ENCODE measurements at places on chromosomes 2 and 18.

DNA sequence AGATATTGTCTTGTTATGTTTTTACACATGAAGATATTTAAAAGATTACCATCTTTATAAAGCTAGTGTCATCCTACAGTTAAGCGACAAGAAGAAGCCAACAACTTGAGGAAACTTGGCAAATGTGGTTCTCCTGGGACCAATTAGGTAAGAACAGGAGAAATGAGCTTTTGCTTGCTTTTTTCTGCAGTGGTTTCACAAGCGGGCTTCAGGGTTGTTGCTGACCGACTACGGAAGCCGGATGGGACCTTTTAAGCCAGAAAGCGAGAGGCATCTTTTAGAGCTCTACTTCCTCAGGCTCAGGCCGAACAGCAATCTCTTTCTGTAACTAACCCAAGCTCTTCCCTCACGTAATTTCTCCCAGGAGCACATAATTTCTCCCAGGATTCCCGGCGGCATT is 256.5 kb downstream of the CNTNAP5 start:
- no peak for DNase-seq

GRCh38 chr2:34031097-34031496 is 432.0 kb upstream of the FAM98A start:
- DNase-seq = no peak

DNA sequence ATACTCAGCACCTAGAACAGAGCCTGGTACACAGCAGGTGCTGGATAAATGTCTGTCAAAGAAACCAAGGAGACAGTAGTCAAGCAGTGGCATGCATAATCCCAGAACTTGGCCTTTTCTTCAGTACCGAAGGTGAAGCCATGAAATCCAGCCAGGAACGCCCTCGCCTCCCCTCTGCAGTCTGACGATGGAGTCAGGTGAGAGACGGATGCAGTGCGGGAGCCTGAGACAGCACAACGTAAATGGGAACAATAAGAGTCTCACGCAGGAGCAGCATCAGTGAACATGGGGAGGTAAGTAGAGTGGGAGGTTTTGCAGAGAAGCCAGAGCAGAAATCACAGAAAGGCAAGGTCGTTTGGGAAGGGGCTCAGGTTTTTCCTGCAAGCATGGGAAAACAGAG is 389.3 kb upstream of the MYT1L start:
- no peak for DNase-seq

DNA sequence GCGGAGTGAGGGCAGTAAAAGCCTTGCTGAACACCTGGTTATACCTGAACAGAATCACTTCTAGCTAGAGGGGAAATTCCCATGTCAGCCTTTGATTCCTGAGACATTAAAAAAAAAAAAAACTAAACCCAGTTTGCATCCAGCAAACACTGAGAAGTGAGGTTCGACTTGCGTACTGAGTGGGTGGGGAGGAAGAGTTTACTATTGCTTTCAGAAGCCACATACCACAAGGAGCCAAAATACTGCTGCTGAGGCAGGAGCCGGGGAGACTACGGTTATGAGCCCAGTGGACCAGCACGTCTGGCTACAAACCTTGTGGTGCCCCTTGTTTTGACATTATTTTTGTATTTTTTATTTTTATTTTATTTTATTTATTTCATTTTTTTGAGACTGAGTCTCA is 2.7 kb downstream of the COLEC11 start:
- no peak for DNase-seq

DNA sequence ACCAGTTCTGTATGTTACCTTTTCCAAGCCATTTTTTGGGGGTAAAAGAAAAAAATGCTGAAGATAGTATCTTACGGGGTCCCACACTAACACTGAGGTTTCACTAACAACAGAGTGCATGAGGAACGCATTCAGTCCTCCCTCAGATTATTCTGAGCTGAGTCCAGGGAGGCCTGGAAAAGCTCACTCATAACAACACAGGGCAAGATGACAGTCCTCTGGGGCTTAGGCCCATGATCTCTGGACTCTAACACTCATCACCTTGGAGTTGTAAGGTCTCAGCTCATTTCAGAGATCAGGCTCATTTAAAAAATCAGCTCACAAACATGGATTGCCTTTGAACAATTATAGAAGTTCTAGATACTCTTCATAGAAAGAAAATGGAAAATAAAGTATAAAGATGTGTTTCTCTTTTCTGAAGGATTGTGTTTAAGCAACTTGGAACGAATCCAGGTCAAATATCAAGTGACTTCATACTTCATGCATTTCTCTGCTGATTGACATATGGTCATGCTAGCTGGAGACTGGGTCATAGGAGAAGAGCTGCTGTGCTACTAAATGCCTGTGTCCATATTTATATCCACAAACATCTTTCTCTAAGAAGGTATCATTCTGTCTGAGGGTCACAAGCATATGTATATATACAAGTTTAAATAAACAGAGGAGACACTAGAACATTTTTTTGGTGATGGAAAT is 265.8 kb downstream of the ALK start:
- DNase-seq = peak; percentile 27

- no peak for DNase-seq
Observed at GRCh38 chr18:74137920-74138538, 9.6 kb downstream of the FBXO15 start.

GRCh38 chr2:6750411-6751158 is 115.1 kb downstream of the CMPK2 start:
- peak; percentile 27 for DNase-seq

DNA sequence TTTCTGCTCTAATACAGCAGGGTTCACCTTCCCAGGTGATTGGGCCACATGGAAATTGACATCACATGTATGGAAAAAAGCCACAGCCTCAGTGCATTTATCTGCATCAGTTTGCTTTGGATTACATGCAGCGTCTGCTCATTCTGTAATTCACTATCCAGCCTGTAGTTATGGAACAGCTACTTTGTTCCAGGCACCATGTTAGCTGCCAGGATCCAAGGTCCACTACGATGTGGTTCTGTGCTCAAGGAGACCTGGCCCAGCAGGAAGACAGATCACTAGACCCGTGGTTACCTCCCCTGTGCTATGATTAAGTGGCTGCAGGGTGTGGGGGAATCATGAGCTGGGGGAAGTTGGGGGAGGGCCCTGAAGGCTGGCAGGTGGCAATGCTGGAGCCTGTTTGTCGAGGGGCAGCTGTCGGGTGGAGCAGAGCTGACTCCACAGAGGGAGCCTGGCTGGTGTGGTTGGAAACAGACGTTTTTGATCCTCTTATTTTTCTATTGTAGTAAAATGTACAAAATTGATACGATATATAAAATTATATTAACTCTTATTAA is 58.6 kb downstream of the TSHZ1 start:
- no peak for DNase-seq

GRCh38 chr2:28311660-28312249 is 80.9 kb upstream of the FOSL2 start:
- DNase-seq = no peak

GRCh38 chr2:8488001-8488738 is 193.7 kb upstream of the ID2 start:
- DNase-seq = no peak

- DNase-seq = no peak
Observed at GRCh38 chr2:108988796-108989713, at the start of gene EDAR. Gene EDAR, minus strand, starts transcription at chr2:108989220. Its CDS starts 58,206 bp downstream, at chr2:108931014.

GRCh38 chr2:24409171-24409570 is 48.8 kb upstream of the ITSN2 start:
- DNase-seq = no peak

DNA sequence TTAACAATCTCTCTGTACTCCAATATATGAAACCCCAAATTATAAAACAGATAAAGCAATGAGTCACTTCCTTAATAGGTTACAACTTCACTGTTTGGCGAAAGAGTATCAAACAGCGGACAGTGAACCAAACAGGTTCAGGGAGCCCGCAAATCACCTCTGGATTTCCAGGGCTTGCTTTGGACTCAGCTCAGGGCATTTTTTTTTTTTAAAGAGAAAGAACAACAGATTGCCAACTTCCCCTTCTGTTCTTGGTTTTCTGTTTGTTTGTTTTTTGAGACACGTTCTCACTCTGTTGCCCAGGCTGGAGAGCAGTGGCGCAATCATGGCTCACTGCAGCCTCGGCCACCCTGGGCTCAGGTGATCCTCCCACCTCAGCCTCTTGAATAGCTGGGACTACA is 52.7 kb downstream of the ABCB11 start:
- DNase-seq = no peak

- DNase-seq = no peak
Observed at GRCh38 chr2:182586426-182586825, 129.6 kb upstream of the DNAJC10 start.

GRCh38 chr2:130251873-130252620 is 53.8 kb upstream of the TUBA3E start:
- no peak for DNase-seq

GRCh38 chr18:62904396-62905285 is 189.3 kb downstream of the PHLPP1 start:
- DNase-seq = no peak

GRCh38 chr18:14921547-14921946 is 173.6 kb downstream of the ANKRD30B start:
- DNase-seq = no peak

DNA sequence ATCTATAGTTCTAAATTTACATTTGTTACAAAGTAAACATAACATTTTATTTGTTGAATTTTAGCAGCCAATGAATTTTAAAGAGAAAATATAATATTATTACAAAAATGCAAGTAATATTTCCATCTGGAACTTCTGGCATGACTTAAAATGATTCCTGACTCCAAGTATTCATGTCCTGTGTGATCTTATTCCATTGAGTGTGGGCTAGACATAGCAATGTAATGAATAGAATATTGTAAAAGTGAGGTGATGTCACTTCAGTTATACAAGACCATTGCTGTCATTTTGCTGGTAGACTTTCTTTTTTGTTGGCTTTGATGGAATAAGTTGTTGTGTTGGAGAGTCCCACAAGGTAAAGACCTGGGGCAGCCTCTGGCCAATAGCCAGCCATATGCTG is 912.2 kb upstream of the PIK3C3 start:
- peak; percentile 3 for DNase-seq

DNA sequence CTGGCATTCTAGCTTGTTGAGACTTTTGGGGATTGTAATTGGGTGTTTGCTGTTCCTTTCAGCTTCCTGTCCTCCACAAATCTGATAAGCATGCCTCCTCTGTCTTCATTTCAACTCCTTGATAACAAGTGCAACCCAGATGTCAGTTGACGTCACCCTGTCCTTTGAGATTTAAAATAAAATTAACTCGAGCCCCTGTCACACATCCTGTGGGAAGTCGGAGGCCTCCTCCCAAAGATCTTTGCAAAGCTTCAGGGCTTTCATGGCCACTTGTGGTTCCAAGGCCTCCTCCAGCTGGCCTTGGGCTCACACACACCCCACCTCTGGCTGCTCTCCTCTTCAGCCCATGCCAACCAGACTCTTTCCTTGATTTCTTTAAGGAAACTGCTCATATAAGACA is 69.9 kb upstream of the ITGA6 start:
- DNase-seq = no peak

GRCh38 chr2:181805228-181806038 is 86.1 kb upstream of the ITPRID2 start:
- peak; percentile 92 for DNase-seq

GRCh38 chr2:8132879-8133278 is 549.0 kb upstream of the ID2 start:
- no peak for DNase-seq

GRCh38 chr2:150126143-150126740 is 361.2 kb downstream of the RND3 start:
- no peak for DNase-seq

- DNase-seq = no peak
Observed at GRCh38 chr2:232126301-232127099, 165.0 kb downstream of the DIS3L2 start.

- DNase-seq = no peak
Observed at GRCh38 chr2:44582363-44583008, 220.7 kb downstream of the CAMKMT start.

- DNase-seq = no peak
Observed at GRCh38 chr2:217158928-217159327, 299.1 kb upstream of the TNP1 start.

DNA sequence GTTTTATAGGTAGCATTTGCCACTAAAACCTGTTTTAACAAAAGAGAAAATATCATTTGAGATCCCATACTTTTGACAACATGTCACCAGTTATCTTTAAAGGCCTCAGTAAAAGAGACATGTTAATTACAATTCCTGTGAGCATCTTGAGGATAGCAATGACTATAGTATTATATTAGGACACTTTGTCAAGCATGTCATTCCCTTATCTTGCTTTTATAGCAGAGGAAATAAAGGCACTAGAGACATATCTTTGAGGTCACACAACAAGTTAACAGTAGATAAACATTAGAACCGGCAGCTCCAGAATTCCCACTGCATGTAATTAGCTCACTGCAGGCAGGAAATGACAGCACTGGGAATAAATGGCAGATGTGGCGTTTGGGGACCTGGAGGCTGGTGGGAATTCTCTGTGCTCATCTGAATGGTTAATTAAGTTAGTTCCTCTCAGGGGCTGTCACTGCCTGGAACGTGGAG is 25.9 kb downstream of the LYPD6B start:
- DNase-seq = peak; percentile 57

GRCh38 chr18:55551227-55551626 is 36.8 kb downstream of the TCF4 start:
- DNase-seq = no peak

- DNase-seq = no peak
Observed at GRCh38 chr2:70561893-70562292, 8.3 kb upstream of the TGFA start.

- DNase-seq = no peak
Observed at GRCh38 chr18:8828300-8828699, 122.9 kb downstream of the MTCL1 start.

DNA sequence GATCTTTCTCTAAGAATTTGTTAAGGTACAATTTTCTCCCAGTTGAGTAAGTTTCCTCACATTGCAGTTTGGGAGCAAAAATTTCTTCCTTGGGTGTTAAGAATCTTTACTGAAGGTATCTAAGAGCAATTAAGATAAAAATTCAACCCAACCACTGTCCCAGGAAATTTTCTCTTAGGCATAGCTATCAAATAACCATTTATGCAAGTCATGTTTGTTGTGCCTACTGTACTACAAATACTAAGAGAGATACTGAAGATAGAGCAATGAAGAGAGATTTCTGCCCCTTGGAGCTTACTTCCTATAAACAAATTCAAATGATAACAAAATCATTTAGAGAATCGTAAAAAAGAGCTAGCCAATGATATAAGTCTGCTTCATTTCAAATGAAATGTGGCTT is 402.8 kb downstream of the LRRTM4 start:
- DNase-seq = no peak
